ENCODE measurements at places on chromosomes 1 and 21. TPM values are rescaled to one million over a fixed set of nuclear protein-coding genes. Genes with fewer than 3 reads are reported as not detected.

The TNFRSF18 gene
- total RNA-seq, result 0.35 TPM

The GUK1 gene
- total RNA-seq, result 156 TPM

The RUNX3 gene
- 5.7 TPM for total RNA-seq

The GLIS1 gene
- total RNA-seq, result not detected

The PALMD gene
- total RNA-seq, result 0.11 TPM

The TAF5L gene
- 24.9 TPM for total RNA-seq
